ENCODE measurements at places on chromosomes 6 and 20. TPM values are rescaled to one million over a fixed set of nuclear protein-coding genes. Genes with fewer than 3 reads are reported as not detected.

The DLL1 gene
- 2.8 TPM for total RNA-seq

The KCNS1 gene
- total RNA-seq = not detected

DNA sequence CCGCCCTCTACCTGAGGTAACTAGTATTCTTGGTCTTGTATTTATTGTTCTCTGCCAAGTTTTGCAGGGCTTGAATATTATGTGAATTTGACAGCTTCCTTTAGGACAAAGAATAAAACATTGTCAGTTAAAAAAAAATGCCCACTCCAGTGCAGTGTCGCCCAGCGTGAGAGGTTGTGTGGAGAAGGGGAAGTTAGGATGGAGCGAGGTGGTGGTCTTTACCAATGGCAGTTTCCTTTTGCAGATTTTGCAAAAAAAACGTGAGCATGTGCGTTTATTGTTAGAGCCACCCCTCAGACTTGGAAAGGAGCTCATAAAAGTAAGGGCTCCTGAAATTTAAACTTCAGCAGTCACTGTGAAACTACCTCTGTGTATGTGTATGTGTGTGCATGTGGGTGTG lies 28.3 kb downstream of the UST start:
- DNase-seq = no peak

- peak; percentile 80 for DNase-seq
Observed at GRCh38 chr6:21594416-21595281, 1.1 kb downstream of the SOX4 start.

DNA sequence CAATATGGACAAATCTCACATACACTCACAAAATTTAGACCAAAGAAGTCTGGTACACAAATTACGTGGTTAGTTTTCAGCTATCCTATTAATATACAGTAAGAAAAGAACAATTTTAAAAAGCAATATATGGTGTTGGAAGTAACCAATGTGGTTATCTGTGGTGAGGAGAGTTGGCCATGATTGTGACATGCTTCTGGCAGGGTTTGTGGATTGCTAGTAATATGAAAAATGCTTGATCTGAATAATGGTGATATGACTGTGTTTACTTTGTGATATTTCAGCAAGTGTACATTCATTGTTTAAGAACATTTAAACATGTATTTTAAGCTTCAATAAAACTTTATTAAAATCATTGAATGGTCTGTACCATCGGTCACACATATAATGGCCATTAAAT lies 99.1 kb downstream of the ADGB start:
- no peak for DNase-seq

- DNase-seq = no peak
Observed at GRCh38 chr6:21246075-21246474, 347.5 kb upstream of the SOX4 start.

All from Daoy (cell line).